T follicular helper cell (primary cell): ENCODE measurements at places on chromosomes 4 and X.
A peak's percentile ranks its signal among the peaks of the same experiment; 100 is the strongest.

GRCh38 chr4:2786794-2787229 is 6.1 kb upstream of the SH3BP2 start:
- no peak for DNase-seq

GRCh38 chr4:150080875-150081274 is 2.6 kb downstream of the DCLK2 start:
- DNase-seq = no peak

DNA sequence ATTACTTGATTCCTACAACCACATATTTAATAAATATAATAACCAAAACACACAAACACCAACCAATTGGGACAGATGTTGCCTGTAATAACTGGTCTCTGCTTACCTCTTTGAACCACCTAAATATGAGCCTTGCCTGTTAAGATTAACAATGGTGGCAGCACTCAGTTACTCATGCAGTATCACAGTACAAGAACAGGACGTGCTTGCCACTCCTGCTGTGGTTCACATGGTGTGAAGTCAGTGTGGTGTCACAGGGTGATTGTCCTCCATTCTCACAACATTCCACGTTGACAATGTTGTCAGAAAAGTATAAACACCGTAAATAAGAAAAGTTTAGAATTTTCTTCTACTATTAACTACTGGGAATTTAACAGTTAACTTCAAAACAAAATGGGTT is 365.0 kb downstream of the PPP3CA start:
- DNase-seq = no peak

DNA sequence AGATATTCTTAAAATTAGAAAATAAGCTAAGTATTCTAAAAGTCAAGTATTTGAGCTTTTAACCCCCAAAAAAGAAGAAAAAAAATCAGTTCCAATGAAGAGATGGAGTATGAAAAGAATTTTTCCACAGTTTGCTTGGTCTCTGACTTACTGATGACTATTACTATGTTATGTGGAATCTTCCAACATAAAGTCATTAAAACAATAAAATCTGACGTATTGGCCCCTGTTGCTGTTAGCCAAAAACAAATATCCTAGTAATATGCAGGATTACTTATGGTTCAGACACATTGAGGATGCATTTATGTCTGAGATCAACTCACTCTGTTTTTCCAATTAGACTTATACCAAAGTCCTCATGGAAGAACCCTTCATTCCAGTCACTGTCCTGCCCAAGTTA is 517.2 kb upstream of the ADGRL3 start:
- no peak for DNase-seq

DNA sequence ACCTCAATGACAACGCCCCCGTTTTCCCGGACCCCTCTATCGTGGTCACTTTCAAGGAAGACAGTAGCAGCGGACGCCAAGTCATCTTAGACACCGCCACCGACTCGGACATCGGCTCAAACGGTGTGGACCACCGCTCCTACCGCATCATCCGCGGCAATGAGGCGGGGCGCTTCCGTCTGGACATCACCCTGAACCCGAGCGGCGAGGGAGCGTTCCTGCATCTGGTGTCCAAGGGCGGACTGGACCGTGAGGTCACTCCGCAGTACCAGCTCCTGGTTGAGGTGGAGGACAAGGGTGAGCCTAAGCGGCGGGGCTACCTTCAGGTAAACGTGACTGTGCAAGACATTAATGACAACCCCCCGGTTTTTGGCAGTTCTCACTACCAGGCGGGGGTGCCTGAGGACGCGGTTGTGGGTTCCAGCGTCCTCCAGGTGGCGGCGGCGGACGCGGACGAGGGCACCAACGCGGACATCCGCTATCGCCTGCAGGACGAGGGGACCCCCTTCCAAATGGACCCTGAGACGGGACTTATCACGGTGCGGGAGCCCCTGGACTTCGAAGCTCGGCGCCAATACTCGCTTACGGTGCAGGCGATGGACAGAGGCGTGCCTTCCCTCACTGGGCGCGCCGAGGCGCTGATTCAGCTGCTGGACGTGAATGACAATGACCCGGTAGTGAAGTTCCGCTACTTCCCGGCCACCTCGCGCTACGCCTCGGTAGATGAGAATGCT is 2.2 kb downstream of the FAT4 start:
- DNase-seq = no peak

GRCh38 chr4:68352791-68353190 is 2.9 kb upstream of the YTHDC1 start:
- DNase-seq = no peak

GRCh38 chrX:132665676-132666075 is 176.8 kb upstream of the MBNL3 start:
- no peak for DNase-seq

DNA sequence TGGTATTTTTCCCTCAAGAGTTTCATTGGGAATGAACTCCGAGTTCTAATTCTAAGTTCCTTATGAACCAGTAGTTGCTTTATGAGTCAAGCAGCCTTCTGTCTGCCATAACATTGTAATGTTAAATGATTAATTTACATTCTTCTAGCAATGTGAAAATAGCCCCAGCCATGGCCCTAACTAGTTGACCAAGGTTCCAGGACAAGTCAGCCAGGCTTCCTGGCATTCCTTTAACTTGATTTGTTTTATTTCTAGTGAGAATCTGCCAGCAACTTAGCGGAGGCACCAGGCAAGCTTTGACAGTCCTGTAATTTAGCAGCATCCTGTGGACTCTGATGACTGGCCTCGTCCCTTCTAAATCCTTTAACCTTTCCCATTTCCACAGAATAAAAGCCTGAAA is 69.0 kb downstream of the GLRA2 start:
- no peak for DNase-seq

- no peak for DNase-seq
These were observed 96.7 kb downstream of the NAF1 start for GRCh38 chr4:163070023-163070422.

GRCh38 chr4:146640465-146641061 is 1.9 kb downstream of the POU4F2 start:
- no peak for DNase-seq

- peak; percentile 3 for DNase-seq
These were observed 88.4 kb downstream of the FRMPD3 start for GRCh38 chrX:107537815-107538214.

DNA sequence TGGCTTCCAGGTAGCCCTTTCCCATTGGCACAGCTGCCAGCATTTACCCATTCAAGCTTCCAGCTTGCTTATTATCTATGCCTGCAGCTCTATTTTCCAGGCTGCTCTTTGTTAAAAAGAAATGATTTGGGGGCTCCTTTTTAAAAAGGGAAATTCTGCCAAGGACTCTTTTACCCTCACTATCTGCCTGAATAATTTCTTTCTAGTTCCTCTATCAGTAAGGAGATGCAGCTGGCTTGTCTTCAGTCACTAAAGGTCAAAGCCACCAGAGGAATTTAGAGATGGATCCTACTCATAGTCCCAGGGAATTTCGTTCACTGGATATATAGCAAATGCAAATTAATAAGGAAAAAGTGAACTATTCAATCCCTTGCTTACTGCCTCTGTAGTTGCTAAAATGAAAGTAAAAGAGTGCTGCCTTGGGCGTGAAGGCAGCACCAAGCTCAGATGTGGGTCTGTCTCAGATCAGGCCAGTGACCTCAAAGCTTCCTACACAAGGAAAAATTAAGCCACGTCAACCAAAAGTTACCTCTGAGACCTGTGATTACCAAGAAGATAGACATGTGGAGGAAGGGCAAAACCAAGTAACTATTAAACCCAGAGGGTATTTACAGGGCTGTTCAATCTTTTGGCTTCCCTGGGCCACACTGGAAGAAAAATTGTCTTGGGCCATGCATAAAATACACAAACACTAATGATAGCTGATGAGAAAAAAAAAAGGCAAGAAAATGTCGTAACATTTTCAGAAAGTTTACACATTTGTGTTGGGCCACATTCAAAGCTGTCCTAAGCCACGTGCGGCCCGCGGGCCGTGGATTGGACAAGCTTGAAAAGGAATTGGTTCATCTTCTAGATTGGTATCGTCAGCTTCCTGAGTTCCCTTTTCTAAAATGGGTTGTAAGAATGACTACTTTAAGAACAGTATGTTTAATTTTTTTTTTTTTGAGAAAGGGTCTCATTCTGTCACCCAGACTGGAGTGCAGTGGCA is 5.3 kb downstream of the ARSF start:
- DNase-seq = no peak

- no peak for DNase-seq
These were observed 4.6 kb upstream of the RS1 start for GRCh38 chrX:18676470-18676869.

- DNase-seq = no peak
These were observed 77.4 kb downstream of the TBL1X start for GRCh38 chrX:9542106-9542760.

GRCh38 chr4:157978680-157979361 is 194.0 kb downstream of the GASK1B start:
- no peak for DNase-seq

DNA sequence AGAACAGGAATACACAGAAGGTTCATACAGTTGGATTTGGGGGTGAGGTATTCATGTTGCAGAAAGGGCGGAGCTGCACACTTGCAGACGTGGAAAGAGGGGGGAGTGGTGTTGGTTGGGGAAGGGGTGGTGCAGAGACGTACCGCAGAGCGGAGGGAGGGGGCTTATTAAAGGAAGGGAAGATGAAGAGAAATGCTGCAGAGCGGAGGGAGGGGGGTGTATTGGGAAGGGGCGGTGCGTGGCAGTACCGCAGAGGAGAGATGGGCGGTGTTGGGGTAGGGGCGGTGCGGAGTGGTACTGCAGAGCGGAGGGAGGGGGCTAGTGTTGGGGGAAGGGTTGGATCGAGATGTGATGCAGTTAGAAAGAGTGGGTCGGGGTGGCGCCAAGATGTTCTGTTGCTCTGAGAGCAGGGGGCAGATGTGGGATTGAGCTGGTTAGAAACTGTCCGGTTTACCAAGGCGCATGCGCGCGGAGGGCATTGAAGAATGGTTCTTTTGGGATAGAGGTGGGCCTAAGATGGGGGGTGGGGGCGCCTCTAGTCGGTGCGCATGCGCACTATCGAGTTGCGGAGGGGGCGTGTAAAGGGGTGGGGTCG is 900 bp downstream of the TRO start:
- DNase-seq = peak; percentile 26

GRCh38 chr4:76965866-76966579 is 16.5 kb downstream of the SEPTIN11 start:
- DNase-seq = no peak

DNA sequence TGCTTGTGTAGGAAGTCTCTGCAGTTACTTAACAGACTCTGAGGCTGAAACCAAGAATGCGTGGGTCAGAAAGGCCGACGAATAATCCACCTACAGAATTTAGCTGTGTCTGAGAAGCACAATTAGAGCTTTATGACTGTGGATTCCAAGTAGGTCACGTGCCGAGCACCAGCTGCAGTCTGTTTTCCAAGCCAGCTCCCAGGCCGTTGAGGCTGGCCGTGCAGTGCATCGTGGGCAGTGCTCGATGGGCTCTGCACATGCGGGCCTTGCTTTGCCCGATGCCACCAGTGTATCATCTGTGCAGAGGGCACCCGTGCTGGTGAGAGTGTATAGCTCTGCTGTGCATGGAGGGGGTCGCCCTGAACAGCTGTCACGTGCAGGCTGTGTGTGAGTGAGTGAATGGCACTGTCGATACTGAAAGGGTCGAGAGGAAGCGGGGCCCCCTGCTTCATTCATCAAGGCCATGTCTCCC is 67.5 kb upstream of the CLDN34 start:
- no peak for DNase-seq

- DNase-seq = no peak
These were observed 221.6 kb upstream of the FTHL17 start for GRCh38 chrX:31293409-31293808.

DNA sequence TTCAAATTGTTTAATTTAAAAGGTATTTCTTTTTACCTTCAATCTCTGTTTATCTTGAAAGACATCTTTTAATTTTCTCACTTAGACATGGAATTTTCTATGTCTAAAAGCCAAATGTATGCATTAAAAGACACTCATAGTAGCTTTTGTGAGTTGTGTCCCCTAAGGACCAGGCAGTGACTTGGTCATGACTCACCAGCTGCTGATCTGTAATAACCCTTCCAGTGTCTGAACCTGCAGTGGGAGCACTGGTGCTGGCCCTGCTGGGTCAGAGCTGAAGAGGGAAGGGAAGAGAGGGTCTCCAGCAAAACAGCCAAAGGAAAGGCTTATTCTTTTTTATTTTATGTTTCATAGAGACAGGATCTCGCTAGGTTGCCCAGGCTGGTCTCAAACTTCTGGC is 31.1 kb upstream of the SH3D19 start:
- no peak for DNase-seq

- DNase-seq = no peak
These were observed 221.7 kb downstream of the APBB2 start for GRCh38 chr4:40992472-40993295.

- no peak for DNase-seq
These were observed 2.7 kb upstream of the PF4V1 start for GRCh38 chr4:73850261-73850970.

GRCh38 chrX:1928805-1929204 is 313.9 kb downstream of the ASMT start:
- no peak for DNase-seq

DNA sequence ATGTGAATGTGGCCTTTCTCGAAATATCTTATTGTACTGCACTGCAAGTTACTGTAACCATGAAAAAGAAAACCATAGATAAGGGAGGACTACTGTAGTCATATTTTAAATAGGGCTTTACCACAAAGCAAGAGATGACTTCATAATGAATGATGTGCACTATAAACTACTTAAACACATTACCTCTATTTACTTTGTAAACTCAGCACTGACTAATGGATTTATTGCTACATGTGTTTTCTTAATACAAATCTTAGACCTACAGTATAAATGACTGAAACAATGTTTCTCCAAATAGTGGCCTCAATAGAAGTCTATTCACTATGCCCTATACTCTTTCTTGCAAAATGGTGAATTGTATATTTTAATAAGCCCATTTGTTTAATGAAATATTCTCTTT is 61.1 kb downstream of the HDX start:
- no peak for DNase-seq

DNA sequence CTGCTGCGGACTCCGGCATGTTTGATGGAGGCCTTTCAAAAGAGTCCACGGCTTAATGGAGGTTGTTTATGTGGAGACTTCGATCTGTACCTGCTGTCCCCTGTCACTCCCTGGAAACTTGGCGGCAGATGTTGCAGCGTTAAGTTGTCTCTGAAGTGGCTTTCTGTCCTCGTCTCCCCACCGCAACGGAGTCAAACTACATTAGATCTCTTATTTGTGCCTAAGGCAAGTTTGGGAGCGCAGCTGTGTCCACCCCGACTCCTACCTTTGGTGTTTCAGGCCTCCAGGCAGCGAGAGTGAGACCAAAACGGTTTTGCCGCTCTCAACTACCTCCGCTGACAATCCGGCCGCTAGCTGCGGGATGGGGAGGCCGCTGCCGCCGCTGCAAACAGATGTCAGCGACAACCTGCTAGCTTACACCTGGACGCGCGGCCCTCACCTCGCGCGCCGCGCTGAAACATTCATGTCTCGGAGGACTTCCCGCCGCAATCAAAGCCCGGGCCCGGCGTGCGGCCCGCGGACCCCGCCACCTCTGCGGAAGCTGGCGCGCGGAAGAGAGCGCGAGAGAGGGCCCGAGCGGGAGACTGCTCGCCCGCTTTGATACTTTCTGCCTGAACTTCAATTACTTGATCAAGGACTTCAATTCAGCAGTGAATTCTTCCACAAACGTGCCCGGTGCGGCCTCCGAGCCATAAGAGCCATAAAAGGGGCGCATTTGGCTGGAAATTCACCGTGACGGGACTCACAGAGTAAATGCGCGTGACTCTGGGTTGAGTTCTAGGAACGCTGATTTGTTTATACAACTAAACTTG is 108.4 kb downstream of the ANTXR2 start:
- DNase-seq = no peak

GRCh38 chr4:792626-793092 is 33.3 kb downstream of the CPLX1 start:
- no peak for DNase-seq
